ENCODE measurements at places on chromosomes 7 and 10.

- no peak for DNase-seq
Observed at GRCh38 chr10:116676633-116677032, 55.9 kb downstream of the PNLIPRP2 start.

- DNase-seq, result no peak
Observed at GRCh38 chr10:123748711-123749110, 82.6 kb downstream of the GPR26 start.

- DNase-seq, result no peak
Observed at GRCh38 chr7:155870334-155871180, 58.3 kb upstream of the SHH start.

DNA sequence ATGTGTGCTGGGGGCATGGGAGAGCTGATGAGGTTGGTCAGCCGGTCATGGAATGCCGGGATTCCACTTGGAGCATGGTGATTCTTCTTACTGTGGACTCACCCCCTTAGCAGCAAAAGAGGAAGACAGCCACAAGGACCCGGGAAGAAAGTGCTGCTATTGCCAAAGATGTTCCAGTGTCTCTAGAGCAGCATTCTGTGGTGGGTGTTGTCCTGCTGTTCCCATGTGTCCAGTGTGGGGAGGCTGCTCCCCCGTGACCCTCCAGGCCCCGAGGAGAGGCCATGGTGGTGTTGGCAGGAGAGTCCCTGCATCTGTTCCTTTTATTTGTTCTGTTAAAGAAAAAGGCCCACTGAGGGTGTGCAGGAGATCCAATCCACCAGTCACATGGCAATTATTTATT lies 499.4 kb downstream of the RPS24 start:
- DNase-seq, result no peak

- no peak for DNase-seq
Observed at GRCh38 chr10:79023240-79024162, 45.3 kb upstream of the ZMIZ1 start.

DNA sequence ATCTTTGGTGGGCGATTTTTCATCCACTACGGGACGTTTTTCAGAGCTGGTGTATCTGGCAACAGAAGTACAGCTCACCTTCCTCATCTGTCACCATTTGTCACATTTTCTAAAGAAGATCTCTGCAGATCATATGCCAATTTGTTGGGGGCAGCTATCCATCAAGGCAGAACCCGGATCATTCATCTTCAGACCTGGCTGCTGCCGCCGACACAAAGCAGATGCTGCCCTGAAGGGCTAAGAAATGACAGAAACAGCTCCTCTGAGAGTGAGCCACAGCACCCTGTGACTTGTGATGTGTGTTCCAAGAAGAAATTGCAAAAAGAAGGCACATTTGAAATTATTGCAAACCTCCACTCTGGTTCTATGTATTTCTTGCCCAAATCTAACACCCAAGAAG lies 290.9 kb downstream of the GFRA1 start:
- DNase-seq, result no peak

GRCh38 chr7:141593134-141593533 lies 41.9 kb downstream of the AGK start:
- DNase-seq, result no peak

GRCh38 chr10:107104026-107104652 lies 60.4 kb downstream of the SORCS1 start:
- no peak for DNase-seq
